ENCODE measurements at places on chromosomes 6 and 20.

DNA sequence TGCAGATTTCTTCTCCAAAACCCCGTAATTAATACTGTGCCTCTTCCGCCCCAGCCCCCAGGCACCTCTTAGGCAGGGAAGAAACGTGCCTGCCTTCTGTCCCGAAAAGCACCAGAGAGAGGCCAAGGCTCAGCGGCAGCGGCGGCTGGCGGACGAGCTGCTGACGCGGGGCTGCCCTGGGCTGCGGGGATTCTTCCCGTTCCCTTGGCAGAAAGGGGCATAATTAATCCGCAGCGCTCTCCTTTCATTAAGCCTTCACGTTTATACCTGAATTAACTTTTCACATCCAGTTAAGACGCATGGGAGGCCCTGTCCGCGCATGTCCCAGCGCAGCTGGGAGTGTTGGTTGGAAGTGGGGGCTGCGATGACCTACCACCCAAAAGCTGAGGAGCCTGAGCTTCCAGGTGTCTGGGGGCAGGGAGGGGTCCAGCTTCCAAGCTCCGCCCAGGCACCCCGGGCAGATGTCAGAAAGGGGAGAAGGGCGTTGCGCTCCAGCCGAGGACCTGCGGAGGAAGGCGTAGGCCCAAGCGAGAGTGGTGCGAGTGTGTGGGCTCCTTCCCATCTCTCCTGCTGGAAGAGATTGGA, 167.4 kb upstream of the LRFN2 start:
- no peak for DNase-seq

- no peak for DNase-seq
Measured at GRCh38 chr6:107667790-107668189, 156.3 kb downstream of the SCML4 start.

GRCh38 chr6:53627391-53628218, 38.0 kb downstream of the KLHL31 start:
- no peak for DNase-seq

DNA sequence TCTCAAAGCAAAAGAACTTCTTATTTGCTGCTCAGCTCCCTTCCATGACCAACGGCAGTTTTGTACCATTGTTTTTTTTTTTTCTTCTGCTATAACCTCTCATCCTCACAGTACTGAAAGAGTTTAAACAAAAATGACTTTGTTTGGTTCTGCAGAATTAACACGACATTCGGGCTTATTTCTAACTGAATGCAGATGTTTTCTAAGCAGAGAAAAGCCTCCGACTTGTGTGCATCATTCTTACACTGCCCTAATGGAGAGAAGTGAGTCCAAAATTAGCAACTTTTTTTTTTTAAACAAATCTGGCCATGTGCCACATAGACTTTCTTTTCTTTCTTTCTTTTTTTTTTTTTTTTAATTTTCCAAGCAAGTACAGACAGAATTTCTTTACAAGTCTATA, 382.7 kb downstream of the HDGFL1 start:
- DNase-seq = no peak

DNA sequence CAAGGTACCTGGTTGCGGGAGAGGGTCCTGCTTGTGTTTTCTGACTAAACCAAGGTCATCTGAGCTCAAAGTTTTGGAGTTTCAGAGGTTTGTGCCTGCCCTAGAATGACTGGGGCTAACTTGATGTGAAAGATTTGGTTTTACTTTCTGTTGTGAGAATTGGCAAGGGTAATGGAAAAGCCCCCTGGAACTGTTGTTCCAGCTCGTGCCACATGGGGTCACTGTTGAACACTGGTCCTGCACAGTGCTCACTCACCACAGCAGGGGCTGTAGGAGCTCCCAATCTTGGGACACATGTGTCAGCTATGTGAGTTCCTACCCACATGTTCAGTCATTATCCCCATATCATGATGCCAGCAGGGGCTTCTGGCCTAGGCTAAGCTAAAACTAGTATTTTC, 6.5 kb downstream of the TGM6 start:
- DNase-seq = no peak

- no peak for DNase-seq
Measured at GRCh38 chr6:13624871-13625288, 9.7 kb downstream of the NOL7 start.

- no peak for DNase-seq
Measured at GRCh38 chr20:57829805-57830514, 120.1 kb upstream of the PMEPA1 start.

DNA sequence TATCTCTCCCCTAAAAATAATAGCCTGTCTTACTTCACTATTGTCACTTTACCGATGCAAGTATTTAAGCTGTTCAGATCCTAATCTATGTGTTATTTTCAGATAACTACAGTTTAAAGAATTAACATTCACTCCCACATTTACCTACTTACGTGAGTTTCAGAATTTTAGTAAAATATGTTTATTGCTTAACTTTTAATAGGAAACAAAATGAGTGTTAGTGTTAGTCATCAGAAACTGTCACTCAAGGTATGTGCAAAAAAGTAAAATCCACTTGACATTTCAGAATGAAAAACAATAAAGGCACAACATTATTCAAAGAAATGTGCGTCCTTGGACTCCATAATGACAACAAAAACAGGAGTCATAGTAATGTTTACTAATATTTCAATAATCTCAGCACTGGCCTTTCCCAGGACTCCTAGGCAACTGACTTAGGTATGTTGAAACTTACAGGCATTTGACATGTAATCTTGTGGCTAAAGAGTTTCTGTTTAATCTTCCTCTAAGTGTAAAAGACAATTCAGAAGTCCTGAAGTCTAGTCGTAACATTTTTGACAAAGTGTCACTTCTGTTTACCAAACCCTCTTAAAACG, 4.5 kb downstream of the ATXN1 start:
- no peak for DNase-seq

All from activated T-cell treated with anti-CD3 and anti-CD28 coated beads for 1 hour (primary cell).